T-helper 2 cell treated with Interferon-gamma antibody and Interleukin-4, amounts not matched to agents 5 μg/mL and 100 μg/mL, for 36 hours (primary cell): ENCODE measurements at places on chromosomes 13 and 19.

- H3K36me3 ChIP-seq, result no peaks in the 10 kb centered on the region
- H3K27ac ChIP-seq, result no peak overlapping the region
- no peak for DNase-seq
- H3K27me3 ChIP-seq, result peaks cover 13% of the 10 kb centered on the region
- no peak overlapping the region for H3K4me3 ChIP-seq
Measured at GRCh38 chr13:43132911-43133310, 109.5 kb downstream of the DNAJC15 start.

GRCh38 chr13:106916329-106916976, 348.5 kb upstream of the ARGLU1 start:
- no peak overlapping the region for H3K27ac ChIP-seq
- peaks cover 4% of the 10 kb centered on the region for H3K4me1 ChIP-seq
- peak overlapping the region; percentile 18 for H3K4me3 ChIP-seq
- peaks cover 16% of the 10 kb centered on the region for H3K27me3 ChIP-seq
- no peak for DNase-seq

GRCh38 chr13:27959976-27960361, 9.1 kb downstream of the CDX2 start:
- no peaks in the 10 kb centered on the region for H3K36me3 ChIP-seq
- H3K4me3 ChIP-seq, result peak overlapping the region; percentile 71
- no peak overlapping the region for H3K27ac ChIP-seq
- H3K27me3 ChIP-seq, result peaks cover 86% of the 10 kb centered on the region

- no peak overlapping the region for H3K4me3 ChIP-seq
- H3K36me3 ChIP-seq, result no peaks in the 10 kb centered on the region
- DNase-seq, result no peak
- no peaks in the 10 kb centered on the region for H3K4me1 ChIP-seq
- H3K27me3 ChIP-seq, result peaks cover 9% of the 10 kb centered on the region
Measured at GRCh38 chr13:97165502-97166425, 56.4 kb upstream of the MBNL2 start.

GRCh38 chr19:19554074-19555023, 16.3 kb downstream of the CILP2 start:
- DNase-seq, result peak; percentile 40
- no peak overlapping the region for H3K27ac ChIP-seq
- H3K4me1 ChIP-seq, result peaks cover 5% of the 10 kb centered on the region
- no peaks in the 10 kb centered on the region for H3K27me3 ChIP-seq
- no peak overlapping the region for H3K4me3 ChIP-seq
